ENCODE measurements at places on chromosomes 7 and 10.

DNA sequence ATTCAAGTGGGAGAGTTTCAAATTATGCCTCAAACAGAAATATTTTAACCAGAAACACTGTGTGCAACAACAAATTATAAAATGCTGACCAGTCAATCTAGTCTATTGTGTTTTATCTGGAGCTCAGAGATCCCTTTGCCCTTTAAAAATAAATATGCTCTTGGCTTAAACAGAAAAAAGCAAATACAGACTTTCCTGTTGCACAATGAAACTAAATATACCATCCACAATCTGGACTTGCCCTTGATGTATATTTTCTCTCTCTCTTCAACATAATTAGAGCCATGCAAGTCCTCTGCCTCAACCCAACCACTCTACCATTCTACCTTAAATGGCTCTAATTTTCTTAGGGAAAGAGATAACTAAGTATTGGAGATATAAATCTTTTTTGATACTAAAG lies 34.9 kb downstream of the ASAH2 start:
- DNase-seq, result no peak

GRCh38 chr10:5046410-5046809 lies 42.8 kb upstream of the AKR1C2 start:
- no peak for DNase-seq

DNA sequence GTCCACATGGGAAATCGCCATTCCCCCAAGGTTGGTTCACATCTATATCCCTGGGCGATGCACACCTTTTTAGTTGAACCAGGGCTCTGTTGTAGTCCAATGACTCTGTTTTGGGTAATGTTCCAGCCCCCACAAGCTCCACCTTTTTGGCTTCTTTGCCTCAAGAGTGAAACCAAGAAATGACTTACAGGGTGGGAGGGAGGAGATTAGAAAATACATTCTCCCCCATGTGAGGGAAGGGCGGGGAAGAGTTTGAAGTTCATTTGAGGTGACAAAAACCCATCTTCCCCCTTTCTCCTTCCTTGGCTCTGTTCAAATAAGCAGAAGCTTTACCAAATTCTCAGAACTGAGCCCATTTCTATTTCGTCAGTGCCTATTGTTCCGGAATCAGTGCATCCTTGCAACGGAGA lies 82.8 kb downstream of the GATA3 start:
- DNase-seq, result no peak

- no peak for DNase-seq
Measured at GRCh38 chr7:151008143-151008510, 16.2 kb downstream of the ATG9B start.

DNA sequence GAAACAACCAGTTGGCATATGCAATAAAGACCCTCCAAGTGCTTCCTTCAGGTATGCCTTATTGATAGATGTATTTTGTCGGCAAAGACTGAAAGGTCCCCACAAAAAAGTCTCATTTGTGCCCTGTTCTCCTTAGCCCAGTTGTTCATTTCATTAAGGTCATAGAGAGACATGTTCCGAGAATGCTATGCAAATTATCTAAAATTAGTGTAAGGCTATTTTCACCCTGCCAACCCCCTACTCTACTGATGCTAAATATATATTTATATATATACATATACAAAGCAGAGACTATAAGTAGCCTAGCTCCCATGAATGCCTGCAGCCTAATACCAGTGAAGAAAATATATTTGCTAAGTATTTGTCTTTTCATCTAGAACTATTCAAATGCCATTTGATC lies 96.7 kb upstream of the ADO start:
- DNase-seq, result no peak

DNA sequence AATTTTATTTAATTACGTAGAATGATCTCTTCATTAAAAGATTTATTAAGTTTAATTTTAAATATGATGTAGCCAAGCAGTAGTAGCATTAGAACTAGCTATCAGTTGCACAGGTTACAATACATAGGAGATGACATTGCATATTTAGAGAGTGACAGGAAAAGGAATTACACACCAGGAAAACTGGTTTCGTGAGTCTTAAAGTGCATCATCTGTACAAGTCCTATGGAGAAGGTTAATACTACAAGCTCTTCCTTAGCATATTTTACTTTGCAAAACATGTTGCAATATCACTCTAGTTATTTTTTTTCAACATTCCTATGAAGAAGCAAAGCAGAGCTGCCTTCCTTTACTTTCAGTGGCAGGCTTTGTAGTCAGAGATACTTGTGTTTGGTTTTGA lies 20.2 kb upstream of the SEM1 start:
- DNase-seq, result no peak

DNA sequence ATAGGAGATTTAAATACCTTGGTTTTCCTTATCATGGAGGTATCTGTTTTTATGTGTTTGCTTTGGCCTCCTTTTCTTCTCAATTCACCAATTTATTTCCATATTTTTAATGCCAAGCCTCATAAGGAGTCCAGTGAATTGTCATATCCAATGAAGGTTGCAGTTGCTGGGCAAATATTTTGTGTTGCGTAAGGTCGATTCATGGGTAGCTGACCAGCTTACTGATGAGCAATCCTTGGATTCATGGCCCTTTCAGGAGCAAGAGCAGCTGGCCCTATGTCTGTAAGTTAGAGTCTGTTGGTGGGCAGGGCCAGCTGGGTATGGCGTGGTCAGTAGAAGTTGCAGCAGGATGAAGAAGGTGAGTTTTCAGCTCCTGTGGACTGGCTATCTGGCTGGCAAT lies 182.9 kb downstream of the PFKFB3 start:
- no peak for DNase-seq

Measured in NCI-H1092 (cell line).